Left forelimb (tissue), 1 donor: ENCODE measurements at places on chromosomes 4 and X.

GRCh38 chrX:136086521-136086920 is 60.8 kb upstream of the FHL1 start:
- no peak for DNase-seq

DNA sequence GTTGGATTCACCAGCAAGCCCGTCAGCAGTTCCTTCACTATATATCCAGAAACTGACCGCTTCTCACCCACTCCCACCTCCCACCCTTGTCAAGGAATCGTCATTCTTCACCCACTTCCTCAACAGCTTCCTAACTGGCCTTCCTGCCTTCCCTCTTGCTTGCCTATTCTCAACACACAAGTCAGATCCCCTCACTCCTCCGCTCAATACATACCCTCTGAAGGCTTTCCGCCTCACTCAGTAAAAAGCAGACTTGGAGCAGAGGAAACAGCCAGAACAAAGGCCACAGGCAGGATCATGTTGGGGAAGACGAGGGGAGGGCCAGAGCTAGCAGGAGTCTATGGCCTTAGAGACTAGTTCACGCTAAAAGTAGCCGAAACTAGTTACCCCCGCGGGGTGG is 23.7 kb downstream of the RWDD4 start:
- no peak for DNase-seq

DNA sequence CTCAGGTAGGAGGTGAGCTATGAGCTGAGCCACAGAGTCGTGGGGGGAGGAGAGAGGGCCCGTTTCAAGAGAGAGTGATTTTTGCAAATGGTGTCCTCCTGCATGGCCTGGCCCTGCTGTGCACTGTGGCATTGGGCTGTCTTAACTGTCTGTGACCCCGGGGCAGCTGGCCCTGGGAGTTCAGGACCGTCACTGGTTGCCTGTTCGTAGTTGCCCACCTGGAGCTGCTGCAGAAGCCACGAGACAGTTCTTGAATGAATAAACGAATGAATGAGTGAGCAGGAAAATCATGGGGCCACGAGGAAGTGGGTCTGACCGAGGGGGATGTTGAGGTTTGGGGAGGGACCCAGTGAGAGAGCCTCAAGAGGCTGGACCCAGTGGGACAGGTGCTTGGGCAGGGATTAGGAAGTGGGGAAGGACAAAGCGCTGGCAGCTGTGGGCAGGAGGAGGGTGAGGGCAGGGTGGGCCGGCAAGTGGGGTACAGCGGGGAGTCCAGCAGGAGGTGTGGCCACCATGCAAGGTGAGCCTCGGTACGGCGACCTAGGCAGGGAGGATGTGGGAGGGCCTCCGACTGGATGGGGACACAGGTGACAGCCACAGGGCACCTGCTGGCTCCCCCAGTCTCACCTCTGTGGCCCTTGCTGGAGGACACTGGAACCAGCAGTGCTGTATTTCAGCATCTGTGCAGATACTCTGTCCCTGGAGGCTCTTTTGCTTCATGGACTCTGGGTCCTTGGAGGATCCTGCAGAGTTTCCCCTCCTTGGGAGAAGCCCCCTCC is 10.2 kb downstream of the RGS12 start:
- DNase-seq, result peak; percentile 55

DNA sequence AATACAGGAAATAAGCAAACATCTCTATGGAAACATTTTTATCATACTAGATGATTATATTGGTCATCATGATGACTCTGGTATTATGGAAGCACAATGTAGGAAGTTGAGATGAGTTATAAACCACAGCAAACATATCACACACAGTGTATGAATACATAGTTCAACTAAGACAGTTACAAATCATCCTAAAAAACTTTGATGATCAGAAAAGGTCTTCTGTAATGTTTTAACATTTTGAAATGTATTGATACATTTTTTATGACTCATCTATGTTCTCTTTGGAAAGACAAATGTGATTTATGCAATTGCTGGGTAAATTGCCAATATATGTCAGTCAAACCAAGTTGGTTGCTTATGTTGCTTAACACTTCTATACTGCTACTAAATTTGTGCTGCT is 4.8 kb downstream of the CXCL3 start:
- no peak for DNase-seq

DNA sequence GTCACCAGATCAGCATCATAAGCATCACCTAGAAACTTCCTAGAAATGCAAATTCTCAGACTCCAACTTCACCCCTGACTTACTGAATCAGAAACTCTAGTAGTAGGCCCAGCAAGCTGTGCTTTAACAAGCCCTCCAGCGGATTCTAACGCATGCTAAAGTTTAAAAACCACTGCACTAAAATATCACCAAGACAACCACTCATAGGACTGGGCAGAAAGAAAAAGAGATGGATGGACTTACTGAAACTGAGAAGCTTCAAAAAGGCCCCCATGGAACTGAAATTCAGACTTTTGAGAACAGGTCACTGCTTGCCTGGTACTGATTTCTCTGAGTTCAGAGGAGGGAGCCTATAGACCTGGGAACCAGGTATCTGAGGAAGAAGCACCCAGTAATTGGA is 40.1 kb downstream of the FAM241A start:
- DNase-seq, result no peak

DNA sequence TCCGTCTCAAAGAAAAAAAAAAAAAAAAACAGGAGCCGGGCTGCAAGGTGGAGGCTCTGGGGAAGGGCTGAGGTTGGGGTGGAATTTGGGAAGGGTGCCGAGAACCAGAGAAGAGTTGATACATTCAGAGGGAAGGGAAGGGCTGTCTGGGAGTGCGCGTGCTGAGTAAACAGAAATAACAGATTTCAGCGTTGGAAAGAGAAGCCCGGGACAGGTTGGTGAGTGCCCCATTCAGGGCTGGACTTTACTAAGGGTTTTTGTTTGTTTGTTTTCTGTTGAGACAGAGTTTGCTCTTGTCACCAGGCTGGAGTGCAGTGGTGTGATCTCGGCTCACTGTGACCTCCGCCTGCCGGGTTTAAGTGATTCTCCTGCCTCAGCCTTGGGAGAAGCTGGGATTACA is 1.7 kb upstream of the IL3RA start:
- no peak for DNase-seq

GRCh38 chr4:83205760-83206159 is 78.8 kb downstream of the COQ2 start:
- no peak for DNase-seq

DNA sequence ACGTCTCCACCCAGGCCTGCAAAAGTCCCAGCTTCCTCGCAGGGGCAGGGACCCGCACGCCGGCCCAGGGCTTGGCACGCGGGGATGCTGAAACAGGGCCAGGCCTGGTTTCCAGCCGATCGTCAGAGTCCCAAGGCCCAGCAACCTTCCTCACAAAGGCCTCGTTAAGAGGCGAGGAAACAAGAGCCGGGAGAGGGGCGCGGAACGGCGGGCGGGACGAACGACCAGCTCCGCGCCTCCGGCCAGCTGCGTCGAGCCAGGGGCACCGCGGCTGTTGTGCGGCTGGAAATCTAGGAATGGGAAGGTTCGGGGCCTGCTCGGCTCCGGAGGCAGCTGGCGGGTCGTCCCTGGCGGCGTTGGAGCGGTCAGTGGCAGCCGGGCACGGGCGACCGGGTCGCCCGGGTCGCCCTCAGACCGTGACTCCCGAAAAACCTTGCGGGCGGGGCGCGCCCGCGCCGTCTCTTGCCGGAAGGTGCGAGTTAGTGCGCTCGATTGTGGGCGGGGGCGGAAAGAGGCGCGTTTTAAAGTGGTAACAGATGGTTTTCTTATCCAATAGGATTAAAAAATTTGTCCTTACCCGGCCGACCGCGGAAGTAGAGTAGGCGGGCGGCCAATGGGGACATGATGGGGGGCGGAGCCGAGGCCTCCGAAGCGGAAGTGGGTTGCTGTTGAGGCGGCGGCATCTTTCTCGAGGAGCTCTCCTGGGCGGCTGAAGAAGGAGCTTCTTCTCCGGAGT is at the start of gene RNF4:
Gene RNF4, plus strand, starts transcription at position 651 of the 736 bp plus-strand sequence. CDS start 21,388 bp downstream, outside the sequence.
- peak; percentile 96 for DNase-seq

- DNase-seq, result no peak
These were observed 19.1 kb downstream of the FGF2 start for GRCh38 chr4:122845760-122846159.

DNA sequence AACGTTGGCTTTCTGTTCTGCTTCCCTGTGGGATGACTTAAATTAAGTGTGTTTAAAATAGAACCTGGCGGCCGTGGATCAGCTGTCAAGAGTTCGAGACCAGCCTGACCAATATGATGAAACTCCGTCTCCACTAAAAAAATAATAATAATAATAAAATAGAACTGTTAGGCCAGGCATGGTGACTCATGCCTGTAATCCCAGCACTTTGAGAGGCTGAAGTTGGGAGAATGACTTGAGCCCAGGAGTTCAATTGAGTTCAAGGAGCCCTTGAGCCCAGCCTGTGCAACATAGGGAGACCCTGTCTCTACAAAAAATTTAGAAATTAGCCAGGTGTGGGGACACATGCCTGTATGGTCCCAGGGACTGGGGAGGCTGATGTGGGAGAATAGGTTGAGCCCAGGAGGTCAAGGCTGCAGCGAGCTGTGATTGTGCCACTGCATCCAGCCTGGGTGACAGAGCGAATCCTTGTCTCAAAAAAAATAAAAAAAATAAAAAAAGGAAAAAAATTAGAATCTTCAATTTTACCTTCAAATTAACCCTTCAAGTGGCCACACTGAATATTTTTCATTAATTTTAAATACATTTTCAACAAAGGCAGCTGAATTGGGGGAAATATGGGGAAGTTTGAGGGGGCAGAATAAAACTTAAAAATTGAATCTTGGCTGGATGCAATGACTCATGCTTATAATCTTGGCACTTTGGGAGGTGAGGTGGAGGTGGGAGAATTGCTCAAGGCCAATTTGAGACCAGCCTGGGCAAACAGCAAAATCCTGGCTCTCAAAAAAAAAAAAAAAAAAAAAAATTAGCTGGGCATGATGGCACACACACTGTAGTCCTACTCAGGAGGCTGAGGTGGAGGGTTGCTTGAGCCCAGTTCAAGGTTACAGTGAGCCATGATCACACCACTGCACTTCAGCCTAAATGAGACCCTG is 31.8 kb upstream of the HSD17B13 start:
- no peak for DNase-seq

DNA sequence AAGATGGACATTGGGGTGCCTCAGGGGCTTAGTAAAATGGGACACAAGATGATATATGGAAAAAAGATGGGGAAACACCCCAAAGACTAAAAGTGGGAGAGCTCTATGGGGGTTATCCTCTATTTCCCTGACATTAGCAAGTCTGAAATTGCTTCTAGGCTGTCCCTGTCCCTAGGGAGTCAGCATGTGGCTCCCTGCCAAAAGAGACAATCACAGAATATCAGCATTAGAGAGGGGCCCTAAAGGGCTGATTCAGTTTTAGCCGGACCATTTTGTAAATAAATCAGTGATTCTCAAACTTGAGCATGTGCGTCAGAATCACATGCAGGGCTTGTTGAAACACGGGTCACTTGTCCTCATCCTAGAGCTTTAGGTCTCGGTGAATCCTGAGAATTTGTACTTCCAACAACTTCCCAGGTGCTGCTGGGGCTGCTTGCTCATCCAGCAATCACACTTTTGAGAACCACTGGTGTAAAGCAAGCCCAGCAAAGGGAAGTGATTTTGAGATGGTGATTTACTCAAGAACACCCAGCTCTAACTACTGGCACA is 165.3 kb upstream of the DGKK start:
- no peak for DNase-seq

GRCh38 chr4:5798462-5798861 is 87.5 kb downstream of the EVC start:
- DNase-seq, result peak; percentile 53

- DNase-seq, result no peak
These were observed 114.7 kb upstream of the TTC29 start for GRCh38 chr4:147060151-147060931.

- DNase-seq, result no peak
These were observed 56.6 kb upstream of the MAB21L2 start for GRCh38 chr4:150525321-150525868.
